ENCODE measurements at places on chromosomes 13 and 19.

- no peak for DNase-seq
Observed at GRCh38 chr19:16628984-16629691, 1.1 kb upstream of the MED26 start.

GRCh38 chr13:94984958-94985357 lies 272.6 kb upstream of the SOX21 start:
- DNase-seq: no peak

GRCh38 chr19:8700956-8701355 lies 2.4 kb upstream of the ACTL9 start:
- DNase-seq: no peak

DNA sequence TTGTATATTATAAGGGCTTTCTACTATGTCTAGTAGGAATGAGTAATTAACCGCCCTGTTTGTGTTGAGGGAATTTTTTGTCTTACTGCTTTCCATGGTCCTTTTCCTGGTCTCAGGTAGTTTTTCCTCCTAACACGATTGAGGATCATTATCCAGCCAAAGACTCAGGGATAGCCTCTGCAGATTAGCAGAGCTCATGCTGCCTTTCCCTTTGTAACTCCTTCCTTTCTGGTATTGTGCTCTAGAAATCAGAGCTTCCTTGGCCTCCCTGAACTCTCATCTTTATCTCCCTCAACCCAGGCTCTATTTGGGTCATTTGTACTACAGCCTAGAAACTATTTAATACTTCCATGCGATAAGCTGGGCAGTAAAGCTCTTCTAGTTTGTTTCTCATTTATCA lies 142.1 kb downstream of the PDS5B start:
- DNase-seq: no peak

- DNase-seq: no peak
Observed at GRCh38 chr13:25351404-25351803, 20.4 kb upstream of the ATP8A2 start.

- no peak for DNase-seq
Observed at GRCh38 chr19:44939668-44940067, 2.4 kb upstream of the APOC4 start.

- no peak for DNase-seq
Observed at GRCh38 chr13:24625331-24625731, 54.9 kb upstream of the ATP12A start.

GRCh38 chr19:889662-890295 lies 3.2 kb downstream of the MED16 start:
- no peak for DNase-seq

GRCh38 chr13:92575777-92576176 lies 650.8 kb upstream of the GPC6 start:
- no peak for DNase-seq

DNA sequence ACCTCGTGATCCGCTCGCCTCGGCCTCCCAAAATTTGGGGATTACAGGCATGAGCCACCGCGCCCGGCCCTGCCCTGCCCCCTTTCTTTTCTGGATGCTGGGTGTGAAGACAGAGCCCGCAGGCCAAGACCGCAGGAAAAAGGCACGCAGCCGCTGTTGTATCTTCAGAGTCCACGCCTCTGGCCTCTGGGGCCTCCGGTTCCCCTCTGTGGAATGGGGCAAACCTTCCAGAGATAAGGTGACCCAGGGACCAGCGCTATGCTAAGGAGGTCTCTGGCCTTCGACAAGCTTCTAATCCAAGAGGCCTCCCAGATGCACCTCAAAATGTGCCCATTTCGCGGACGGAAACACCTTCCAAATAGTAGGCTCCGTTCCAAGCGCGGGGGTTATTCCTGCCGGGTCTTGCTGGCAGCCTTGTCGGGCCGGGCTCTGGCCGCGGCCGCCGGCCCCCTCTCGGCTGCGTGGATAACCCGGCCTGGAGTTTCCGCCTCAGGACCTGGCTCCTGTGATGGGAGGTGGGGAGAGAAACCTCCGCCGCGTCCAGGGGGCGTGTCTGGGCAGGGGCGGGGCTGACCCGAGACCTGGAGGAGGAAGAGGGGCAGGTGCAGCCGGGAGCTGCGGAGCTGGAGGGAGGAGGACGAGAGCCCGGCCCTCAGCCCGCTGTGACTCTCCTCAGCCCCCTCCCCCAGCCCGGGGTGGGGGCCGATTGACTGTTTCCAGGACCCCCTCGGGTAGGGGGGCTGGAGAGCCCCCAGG lies 13.1 kb downstream of the TJP3 start:
- DNase-seq: peak; percentile 70

- no peak for DNase-seq
Observed at GRCh38 chr19:18700501-18701249, 17.2 kb downstream of the CRTC1 start.

GRCh38 chr19:34120846-34121639 lies 51.3 kb upstream of the LSM14A start:
- peak; percentile 14 for DNase-seq

- no peak for DNase-seq
Observed at GRCh38 chr19:40438284-40438683, 5.9 kb downstream of the SERTAD3 start.

- DNase-seq: peak; percentile 24
Observed at GRCh38 chr13:35927567-35928021, 203.6 kb downstream of the DCLK1 start.

- DNase-seq: no peak
Observed at GRCh38 chr19:55032170-55032800, 5.8 kb downstream of the GP6 start.

DNA sequence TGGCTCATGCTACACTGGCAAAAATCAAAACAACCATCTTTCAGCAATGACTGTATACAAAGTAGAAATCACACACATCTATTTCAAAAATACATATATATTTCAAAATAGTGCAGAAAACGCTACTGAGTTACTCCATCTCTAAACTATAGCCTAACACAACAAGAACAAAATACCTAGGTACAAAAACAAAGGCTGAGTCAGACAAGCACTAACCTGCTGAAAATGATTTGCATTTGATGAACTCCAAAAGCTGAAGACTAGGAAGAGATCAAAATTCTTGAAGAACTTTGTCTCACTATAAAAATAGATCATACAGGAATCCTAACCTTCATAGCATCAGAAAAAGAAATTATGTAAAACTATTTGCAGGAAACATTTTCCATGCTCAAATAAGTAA lies 381.6 kb downstream of the EFNB2 start:
- no peak for DNase-seq

GRCh38 chr19:1287354-1288225 lies 1.9 kb downstream of the EFNA2 start:
- no peak for DNase-seq

DNA sequence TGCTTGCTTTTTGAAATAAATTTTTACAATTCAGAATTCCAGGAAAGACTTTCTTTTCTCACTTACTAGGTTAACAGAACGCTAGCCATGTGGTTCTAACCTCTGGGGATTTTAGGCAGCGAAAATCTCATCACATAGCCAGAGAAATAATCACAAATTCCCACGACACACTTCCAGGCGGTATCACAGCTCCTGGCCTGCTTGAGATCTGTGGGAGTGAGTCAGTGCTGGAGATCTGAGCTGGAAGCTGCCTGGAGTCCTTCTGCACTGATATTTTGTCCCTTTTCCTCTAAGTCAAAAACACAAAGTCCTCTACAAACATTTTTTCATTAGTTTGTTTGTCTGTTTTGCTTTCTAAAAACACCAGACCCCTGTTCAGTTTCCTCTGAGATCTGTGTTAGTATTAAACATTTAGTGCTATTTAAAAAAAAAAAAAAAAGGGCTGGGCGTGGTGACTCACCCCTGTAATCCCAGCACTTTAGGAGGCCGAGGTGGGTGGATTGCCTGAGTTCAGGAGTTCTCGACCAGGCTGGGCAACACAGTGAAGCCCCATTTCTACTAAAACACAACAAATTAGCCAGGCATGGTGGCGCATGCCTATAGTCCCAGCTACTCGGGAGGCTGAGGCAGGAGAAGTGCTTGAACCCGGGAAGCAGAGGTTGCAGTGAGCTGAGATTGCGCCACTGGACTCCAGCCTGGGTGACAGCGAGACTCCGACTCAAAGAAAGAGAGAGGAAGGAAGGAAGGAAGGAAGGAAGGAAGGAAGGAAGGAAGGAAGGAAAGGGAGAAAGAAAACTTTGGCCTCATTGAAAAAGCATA lies 12.2 kb upstream of the UBE2L5 start:
- DNase-seq: no peak

- no peak for DNase-seq
Observed at GRCh38 chr13:79861731-79862130, 380.8 kb downstream of the NDFIP2 start.

- no peak for DNase-seq
Observed at GRCh38 chr19:7450243-7451223, 38.3 kb downstream of the PEX11G start.

- DNase-seq: no peak
Observed at GRCh38 chr19:28021259-28022185, 1191.4 kb downstream of the UQCRFS1 start.

DNA sequence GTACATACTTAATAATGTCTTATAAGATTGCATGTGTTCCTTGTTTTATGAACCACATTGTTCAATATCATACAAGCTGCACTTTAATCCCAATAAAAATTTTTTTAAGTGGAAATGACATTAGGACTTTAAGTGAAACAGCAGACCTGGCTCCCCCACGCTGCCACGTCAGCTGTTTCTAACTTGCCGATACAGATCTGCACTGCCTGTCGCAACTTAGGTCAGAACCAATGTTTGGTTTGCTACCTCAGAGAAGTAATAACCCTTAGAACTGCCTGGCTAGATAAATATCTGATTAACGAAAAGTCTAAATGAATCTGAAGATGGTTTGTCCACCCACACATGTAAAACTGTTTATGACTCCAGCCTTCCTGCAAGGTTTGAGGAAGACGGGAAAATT lies 327.5 kb upstream of the DACH1 start:
- DNase-seq: no peak

DNA sequence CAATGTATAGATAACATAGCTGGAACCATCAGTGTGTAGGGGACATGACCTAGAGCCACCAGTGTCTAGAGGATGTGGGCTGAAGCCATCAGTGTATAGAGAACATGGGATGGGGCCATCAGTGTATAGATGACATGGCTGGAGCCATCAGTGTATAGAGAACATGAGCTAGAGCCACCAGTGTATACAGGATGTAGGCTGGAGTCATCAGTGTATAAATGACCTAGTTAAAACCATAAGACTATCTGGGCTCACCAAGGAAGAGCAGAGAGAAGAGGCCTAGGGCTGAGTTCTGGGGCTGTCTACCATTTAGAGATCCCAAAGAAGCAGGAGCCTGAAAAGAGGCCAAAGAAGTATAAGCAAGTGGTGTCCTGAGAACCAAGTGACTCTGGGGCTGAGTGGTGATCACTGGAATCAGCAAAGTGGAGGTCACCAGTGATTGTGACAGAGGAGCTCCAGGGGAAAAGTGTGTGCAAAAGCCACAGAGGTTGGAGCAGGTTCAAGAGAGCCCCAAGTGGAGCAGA lies 41.0 kb downstream of the RFX2 start:
- DNase-seq: no peak

GRCh38 chr19:18840288-18841267 lies 8.8 kb downstream of the UPF1 start:
- no peak for DNase-seq

DNA sequence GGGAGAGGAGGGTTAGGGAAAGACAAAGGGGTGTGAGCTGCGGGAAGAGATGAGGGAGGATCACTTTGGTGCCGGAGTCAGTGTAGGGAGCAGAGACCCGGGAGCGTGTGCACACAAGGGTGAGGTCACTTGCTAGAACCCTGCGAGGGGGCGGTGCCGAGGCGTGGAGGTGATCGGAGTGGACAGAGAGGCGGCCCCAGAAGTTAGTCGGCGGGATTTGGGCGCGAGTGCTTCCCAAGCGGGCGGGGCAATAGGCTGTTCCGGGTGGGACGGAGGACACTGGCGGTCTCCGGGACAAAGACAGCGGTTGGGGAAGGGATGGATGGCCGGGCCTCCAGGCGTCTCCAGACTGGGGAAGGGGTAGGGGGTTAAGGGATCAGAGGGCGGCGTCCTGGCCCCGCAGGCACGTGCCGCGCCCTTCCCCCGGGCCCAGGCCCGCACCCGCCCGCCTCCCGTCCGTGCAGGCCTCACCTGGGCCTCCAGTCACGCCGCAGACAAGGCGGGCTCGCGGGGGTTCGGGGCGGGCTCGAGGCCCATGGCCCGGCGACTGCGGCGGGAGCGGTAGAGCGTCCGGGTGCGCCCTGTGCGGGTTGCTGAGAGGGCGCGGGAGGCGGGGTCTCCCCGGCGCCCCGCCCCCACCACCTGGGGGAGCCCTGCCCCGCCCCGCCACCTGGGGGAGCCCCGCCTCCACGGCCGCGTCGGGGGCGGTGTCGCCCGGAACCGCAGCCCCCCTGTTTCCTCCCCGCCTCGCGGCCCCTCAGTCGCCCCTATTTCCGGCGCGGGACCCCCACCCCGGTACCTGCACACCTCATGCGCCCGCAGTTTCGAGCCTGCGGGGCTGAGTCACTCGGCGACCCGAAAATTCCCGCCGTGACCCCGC lies at the start of gene LPAR2:
TSS of gene LPAR2 (minus strand) at position 600 of the 880 bp plus-strand sequence. CDS start 945 bp downstream, outside the sequence.
- DNase-seq: no peak

DNA sequence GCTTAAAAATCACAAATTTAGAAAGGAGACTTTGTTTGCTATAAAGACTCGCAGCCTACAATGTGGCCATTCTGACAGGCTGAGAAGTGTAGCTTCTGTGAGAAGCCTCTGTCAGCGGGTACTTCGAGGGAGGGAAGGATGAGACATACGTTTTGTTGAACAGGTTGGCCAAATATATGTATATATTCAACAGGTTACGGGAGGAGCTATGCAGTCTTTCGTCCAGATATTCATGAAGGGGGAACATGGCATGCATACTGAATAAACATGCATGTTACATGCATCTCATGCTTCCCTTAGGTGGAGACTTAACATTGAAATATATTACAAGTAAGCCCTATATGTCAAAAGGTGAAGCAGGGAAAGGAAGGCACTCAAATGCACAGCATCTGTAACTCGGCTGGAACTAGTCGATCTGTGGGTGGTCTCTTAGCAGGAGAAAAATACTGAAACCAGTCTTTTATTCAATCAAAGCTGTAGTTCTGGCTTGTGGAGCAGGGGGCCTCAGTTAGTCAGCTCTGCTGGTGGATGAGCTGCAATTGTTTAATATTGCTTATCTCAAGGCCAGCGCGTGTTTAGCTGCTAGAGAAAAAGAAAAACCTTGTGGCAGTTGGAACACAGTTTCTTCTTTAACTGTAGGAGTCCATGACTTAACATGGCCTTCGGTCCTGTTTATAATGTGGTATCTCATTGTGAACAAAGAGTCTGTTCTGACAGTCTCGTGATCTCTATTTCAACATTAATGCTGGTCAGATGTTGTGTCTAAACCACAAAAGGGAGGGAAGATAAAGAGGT lies 94.3 kb downstream of the FAM216B start:
- no peak for DNase-seq

DNA sequence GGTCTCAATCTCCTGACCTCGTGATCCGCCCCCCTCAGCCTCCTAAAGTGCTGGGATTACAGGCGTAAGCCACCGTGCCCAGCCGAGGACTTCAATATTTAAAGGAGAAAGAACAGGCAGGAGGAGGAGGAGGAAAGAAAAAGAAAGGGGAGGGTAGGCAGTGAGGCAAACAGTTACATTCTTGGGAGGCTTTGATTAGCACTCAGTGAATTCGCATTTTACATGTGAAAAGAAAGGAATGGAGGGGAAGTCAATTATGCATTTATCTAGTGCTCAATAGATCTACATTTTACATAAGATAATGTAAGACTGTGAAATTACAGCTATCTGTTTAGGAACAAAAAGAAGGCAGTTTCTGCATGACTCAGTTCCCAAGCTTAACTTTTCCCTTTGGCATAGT lies 30.9 kb upstream of the CXCL17 start:
- DNase-seq: no peak

GRCh38 chr19:35000647-35001501 lies 751 bp downstream of the GRAMD1A start:
- peak; percentile 58 for DNase-seq
